Activated naive CD4-positive, alpha-beta T cell (primary cell): ENCODE measurements at places on chromosomes 3 and 15.

DNA sequence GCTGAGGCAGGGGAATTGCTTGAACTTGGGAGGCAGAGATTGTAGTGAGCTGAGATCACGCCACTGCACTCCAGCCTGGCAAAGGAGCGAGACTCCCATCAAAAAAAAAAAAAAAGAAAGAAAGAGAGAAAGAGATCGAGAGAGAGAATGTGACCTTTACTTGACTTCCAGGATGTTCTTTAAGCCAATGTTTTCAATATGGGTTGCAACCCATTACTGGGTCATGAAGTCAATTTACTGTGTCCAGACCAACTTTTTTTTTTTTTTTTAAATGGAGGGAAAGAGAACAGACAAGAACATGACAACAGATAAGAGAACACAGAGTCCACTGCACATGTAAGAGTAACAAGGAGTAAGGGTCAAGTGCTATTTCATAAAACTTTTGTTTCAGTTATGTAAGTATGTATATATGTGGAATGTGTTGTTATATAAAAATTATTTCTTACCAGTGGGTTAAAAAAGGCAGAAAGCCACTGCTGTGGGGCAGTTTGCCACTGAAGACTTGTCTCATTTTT, 29.8 kb downstream of the RAB8B start:
- DNase-seq = no peak

DNA sequence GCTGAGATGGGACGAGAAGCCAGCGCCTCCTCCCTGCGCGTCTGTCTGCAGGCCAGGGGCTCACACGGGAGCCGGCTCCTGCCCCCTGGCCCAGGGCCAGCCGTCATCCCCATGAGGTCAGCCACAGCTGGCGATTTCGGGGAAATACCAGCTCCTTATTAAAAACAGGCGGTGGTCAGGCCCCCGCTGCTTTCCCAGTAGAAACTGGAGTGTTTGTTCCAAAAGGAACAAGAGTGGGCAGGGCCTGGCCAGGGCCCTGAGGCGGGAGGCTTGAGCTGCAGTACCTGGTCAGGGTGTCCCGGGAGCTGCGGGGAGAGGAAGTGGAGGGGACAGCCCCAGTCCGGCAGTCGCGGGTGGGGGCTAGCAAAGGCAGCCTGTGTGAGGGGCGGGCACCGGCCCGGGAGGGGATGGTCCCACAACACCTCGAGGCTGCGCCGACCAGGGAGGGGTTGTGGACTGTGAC, 17.8 kb downstream of the MYL3 start:
- no peak for DNase-seq

- DNase-seq = no peak
Observed at GRCh38 chr3:193852901-193853300, 259.9 kb downstream of the OPA1 start.

GRCh38 chr3:29353807-29354206, 72.9 kb downstream of the RBMS3 start:
- no peak for DNase-seq

DNA sequence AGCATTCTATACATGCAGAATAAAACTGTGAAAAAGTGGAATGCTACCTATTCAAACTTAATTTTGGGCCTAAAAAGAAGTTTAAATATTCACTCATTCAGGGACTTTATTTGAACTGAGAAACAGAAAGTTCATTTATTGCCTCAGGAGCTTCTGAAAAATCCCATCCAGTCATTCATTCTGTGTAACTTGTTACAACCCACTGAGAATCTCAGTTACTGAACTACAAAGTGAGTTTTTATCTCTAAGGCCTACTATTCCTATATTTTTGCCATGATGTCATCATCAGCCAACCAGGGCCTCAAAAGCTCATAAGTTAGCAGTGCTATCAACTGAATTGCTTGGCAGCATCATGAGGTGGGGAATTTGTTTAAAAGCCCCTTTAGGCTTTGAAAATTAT, 98.0 kb upstream of the BOC start:
- DNase-seq = no peak

- DNase-seq = no peak
Observed at GRCh38 chr3:43582866-43583265, 38.9 kb downstream of the ANO10 start.

GRCh38 chr15:68209735-68210408, 4.7 kb upstream of the CALML4 start:
- no peak for DNase-seq

GRCh38 chr3:69568458-69568857, 170.8 kb upstream of the MITF start:
- no peak for DNase-seq

- DNase-seq = no peak
Observed at GRCh38 chr3:184300378-184300720, 1.3 kb downstream of the PSMD2 start.

GRCh38 chr3:12139111-12139511, 19.6 kb downstream of the TIMP4 start:
- no peak for DNase-seq

GRCh38 chr15:44130778-44131177, 64.3 kb downstream of the FRMD5 start:
- no peak for DNase-seq

GRCh38 chr15:57251941-57252340, 124.4 kb upstream of the CGNL1 start:
- no peak for DNase-seq

DNA sequence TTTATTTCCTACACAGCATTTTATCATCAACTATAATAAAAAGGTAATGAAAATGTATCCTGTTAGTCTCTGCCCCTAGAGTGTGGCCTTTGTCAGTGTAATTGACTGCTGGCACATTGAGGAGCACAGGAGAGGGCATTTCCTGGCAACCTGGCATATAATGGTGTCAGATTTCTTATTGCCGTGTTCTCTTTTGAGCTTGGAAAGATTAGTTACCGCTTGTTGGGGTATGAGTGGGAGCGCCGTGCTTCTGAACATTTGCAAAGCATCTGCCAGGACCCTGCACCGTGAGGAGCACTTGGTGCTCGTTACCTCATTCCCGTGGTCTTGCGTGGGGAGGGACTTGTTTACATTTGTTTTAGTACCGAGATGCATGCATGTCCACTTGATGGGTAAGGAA, 124.4 kb downstream of the PTPRG start:
- DNase-seq = no peak

GRCh38 chr3:59817511-59817910, 767.7 kb upstream of the CFAP20DC start:
- DNase-seq = no peak

GRCh38 chr15:39869254-39869653, 50.8 kb downstream of the GPR176 start:
- no peak for DNase-seq

GRCh38 chr3:148789146-148789545, 38.5 kb upstream of the CPB1 start:
- DNase-seq = no peak

DNA sequence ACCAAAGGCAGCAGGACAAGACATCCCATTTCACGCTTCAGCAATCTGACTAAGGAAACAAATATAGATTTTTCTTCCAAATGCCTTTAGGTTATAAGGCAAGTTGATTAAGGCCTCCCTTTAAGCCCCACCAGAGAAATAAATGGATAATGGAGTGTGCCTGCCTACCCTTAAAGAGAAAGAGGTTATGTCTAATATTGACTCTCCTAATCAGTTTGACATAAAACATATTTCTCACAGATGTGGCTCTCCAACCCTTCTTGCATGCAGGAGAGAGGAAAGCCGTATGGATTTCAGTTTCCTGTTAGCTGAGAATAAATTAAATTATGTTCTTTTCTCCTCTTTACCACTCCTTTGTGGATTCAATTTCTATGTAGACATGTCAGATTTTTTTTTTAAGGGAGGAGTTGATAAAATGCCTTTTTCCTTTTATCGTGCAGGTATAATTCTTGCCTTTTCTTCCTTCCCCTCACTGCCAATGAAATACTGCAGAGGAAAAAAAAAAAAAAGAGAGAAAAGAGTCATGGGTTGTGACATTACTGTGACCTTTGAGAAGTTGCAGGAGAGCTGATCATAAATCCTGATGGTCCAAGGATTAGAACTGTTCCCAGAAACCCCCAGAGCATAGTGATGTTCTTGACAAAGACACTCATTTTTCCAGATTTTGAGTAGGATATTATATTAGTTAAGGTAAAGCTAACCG, 355.3 kb upstream of the SLCO3A1 start:
- DNase-seq = no peak

GRCh38 chr3:179000659-179001058, 71.0 kb downstream of the ZMAT3 start:
- DNase-seq = no peak

DNA sequence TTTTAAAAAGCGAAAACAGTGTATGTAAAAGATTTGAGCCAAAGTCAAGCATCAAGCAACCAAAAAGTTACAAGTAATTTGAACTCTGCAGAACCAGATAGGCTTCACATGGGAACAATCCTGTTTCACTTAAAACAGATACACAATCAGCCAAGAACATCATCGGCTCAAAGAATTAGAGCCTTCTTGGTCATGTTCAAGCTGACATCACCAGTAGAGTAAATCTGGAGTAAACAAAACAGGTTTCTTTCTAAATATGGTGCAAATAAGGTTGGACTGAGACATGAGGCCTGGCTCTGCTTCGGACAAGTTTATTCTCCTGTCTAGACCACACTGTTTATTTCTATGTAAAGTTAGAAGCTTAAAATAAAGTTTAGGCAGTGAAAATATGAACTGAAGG, 116.0 kb downstream of the GMNC start:
- no peak for DNase-seq

GRCh38 chr15:71333136-71333700, 217.9 kb downstream of the THSD4 start:
- no peak for DNase-seq

GRCh38 chr15:90054618-90055097, 47.6 kb downstream of the IDH2 start:
- DNase-seq = no peak

- DNase-seq = no peak
Observed at GRCh38 chr3:64417816-64418215, 192.6 kb upstream of the PRICKLE2 start.

DNA sequence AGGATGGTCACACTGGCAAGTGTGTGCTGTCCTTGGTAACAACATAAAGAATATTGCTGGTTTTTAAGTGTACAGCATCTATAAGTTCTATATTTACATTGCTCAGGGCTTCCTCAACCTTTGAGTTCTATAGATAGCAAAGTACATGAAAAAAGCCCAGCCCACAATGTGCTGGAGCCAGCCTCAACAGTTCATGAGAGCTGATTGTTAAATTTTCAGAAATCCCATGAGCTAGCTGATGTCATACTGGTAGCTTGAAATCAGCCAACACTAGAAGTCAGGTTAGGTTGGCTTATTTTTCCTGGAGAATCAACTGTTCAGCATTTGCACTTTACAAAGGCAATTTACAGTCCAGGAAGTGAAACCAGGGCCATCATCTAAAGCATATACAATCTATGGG, 102.8 kb downstream of the STRIT1 start:
- DNase-seq = no peak

GRCh38 chr3:85604641-85605040, 645.9 kb downstream of the CADM2 start:
- no peak for DNase-seq

GRCh38 chr15:64095795-64096667, at the start of gene SNX1:
Gene SNX1 (plus strand): TSS chr15:64095982. CDS start chr15:64096014, 32 bp downstream.
- DNase-seq = peak; percentile 97

- no peak for DNase-seq
Observed at GRCh38 chr3:101527441-101527840, 14.4 kb upstream of the SENP7 start.

DNA sequence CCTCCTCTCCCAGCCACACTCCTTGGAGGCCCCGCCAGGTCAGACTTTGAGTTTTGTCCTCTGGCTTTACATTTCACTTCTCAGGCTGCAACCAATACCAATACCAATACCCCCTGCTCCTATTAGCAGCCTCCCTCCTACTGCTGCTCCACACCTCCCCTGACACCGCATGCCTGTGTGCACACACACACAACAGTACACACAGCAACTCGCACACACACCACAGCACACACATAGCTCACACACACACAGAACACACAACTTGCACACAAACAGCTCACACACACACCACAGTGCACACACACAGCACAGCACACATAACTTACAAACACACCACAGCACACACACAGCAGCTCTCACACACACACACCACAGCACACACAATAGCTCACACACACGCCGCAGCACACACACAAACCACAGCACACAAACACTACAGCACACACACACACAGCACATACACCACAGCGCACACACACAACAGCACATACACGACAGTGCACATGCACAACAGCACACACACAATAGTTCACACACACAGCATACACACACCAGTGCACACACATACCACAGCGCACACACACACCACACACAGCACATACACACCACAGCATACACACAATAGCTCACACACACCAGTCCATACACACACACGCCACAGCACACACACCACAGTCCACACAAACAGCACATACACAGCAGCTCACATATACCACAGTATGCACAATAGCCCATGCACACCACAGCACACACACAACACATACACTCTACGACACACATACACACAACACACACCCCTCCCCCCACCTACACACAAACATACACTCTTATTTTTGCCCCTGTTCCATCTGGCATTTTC, 204.7 kb downstream of the UACA start:
- no peak for DNase-seq

- no peak for DNase-seq
Observed at GRCh38 chr3:52240059-52240885, 1.3 kb upstream of the TWF2 start.

GRCh38 chr3:178538056-178538455, 1.8 kb downstream of the KCNMB2 start:
- no peak for DNase-seq

GRCh38 chr15:71811752-71812735, 1.7 kb downstream of the NR2E3 start:
- no peak for DNase-seq

GRCh38 chr3:104596054-104596453, 770.7 kb upstream of the ALCAM start:
- no peak for DNase-seq

DNA sequence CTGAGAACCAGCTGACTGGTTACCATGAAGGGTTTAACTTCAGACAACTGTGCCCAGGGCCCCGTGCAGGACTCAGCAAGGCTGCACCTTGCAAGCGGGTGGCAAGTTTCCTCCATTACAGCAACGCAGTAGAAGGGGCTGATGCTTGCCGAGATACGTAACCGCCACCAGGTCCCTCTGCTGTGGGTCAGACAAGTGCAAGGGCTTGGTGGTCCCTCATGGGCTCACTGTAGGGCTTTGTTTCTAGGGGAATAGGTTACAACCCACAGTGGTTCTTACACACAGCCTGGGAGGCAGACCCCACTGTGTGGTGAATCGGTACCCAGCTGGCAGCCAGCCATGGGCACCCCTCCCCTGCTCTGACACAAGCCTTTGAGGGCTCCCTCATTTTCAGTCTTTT, 15.5 kb upstream of the SNRPA1 start:
- DNase-seq = no peak

DNA sequence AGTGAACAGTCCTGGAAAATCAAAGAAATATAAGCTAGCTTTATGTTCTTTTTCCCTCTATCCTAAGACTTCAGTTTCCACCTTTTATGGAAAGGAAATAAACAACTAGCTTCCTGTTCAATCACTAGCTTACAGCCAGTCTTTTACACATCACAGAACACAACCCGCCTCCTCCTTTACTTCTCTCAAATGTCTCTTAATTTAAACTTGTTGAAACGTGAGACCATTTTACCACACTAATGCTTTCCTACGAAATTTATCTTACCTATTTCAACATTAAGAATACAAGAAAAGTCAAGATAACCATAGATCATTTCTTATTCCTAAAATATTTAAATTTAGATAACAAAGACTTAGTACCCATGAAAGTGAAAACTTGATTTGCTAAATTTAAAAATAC, 6.2 kb downstream of the PRTG start:
- DNase-seq = no peak
